ENCODE measurements at places on chromosomes 16 and 17.

DNA sequence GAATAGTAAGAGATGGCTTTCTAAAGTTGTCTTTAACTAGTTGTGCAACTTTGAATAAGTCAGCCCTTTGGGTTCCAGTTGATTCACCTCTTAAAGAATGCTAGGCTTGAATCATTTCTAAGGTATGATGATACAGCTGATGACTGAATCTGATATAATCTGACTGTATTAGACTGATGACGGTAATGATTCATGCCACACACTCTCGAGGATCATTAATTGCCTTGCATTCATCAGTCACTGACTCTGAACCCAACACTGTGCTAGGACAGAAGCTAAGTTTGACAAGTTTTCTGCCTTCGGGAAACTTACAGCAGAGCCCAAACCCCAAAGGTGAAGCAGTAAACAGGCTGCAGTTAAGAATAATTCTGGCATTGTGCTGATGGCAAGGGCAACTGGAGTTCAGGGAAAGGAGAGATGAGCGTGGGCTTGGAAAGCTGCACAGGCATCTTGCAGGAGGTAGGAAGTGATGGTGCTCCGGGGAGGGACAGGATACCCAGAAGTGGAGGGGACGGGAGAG, 25.8 kb downstream of the ASIC2 start:
- no peak for DNase-seq

DNA sequence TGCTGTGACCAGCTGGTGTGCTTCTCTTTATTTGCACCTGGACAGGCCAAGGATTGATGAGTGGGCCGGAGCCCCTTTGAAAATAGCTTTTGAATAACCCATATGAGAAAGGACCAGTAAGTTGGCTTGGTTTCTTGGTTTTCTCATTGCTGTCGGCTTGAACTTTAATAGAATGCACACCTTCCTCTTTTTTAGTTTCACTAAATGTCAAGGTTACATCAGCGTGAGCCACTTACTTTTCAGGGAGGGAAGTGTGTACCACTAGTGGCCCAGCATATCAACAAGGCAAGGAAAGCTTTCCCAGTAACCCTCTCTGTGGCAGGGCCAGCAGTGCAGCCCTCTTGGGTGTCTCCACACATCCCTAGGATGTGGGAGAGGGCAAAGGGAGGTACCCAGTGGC, 433.3 kb downstream of the CA10 start:
- no peak for DNase-seq

- no peak for DNase-seq
Observed at GRCh38 chr16:11493531-11493929, 93.2 kb downstream of the LITAF start.

GRCh38 chr17:74520790-74521480, 10.3 kb downstream of the CD300LB start:
- no peak for DNase-seq

GRCh38 chr17:63434951-63435571, 11.0 kb downstream of the CYB561 start:
- peak; percentile 63 for DNase-seq

GRCh38 chr17:50917418-50917743, 51.2 kb upstream of the TOB1 start:
- DNase-seq, result peak; percentile 35

DNA sequence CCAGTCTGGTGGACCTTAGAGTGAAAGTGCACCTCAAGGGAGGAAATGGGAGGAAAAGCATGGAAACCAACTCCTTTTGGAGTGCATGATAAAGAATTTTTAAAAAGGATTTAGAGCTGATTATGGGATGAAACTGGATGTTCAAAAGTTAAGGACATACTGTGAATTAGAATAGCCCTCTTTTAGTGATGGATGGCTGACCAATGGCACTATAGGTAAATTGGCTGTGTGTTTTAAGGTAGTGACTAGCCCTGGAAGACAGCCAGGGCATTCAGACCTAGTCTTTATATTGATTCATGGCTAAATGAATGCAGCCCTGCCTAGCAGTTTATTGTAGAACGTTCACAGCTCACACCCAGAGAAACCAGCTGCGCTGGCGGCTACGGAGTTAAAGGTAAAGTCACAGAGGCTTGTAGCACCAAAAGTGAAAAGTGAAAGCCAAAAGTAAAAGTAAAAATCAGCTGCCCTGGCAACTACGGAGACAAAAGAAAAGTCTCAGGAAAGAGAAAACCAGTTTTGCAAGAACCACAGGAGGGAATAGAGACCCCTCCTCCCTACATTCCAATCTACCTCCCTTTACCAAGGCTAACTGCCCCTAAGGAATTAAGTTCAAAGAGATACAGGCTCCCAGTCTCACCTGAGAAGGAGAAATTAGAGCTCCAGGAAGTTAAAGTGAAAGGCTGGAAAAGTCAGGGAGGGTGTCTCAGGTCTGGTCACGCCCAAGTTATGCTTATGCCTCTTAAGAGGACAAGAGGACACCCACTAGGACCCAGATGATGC, 21.8 kb downstream of the ACSM1 start:
- no peak for DNase-seq

DNA sequence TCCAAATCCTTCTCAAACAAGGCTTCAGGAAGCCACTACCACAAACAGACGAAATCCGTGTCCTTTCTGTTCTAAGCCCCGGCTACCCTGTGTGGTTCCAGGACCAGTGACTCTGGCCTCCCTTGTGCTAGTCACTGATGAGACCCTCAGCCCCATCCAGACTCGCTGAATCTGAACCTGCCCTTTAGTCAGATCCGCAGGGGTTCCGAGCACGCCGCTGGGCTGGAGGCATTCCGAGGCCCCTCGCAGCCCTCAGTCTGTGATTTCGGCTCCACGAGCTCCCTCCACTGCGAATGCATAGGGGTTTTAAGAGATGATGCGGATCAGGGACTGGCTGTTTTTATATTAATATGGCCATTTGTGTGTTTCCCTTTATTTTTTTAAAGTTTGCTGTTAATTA, 292.7 kb downstream of the IRF8 start:
- DNase-seq, result no peak

GRCh38 chr16:7408700-7409365, 76.2 kb downstream of the RBFOX1 start:
- no peak for DNase-seq

DNA sequence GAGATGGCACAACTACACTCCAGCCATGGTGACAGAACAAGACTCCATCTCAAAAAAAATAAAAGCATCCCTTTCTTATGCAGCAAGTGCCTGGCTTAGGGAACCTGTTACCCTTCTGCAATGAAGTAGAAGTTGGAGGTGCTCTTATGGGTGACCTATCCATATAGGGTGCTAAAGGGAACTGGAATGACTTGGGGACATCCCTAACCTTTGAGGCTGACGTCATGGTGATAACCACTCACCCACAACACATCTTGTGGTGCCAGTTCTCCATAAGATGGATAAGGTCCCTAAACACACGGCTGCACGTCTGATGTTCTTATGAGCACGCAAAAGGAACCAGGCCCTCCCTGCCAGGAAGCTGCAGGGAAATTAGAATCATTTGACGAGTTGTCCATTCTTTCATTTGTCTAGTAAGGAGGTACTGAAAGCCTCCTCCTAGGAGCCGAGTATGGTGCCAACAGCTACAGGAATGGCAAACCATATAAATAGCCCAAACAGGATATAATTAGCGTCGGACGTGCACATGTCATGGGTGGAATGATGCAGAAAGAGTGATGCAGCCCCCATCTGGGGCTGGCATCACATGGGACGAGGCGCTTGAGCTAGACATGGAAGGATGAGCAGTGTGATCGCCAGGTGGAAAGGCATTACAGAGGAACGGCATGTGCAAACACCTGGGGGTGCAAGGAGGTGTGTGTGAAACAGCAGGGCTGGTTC, 52.5 kb downstream of the ARHGAP27 start:
- DNase-seq, result no peak

DNA sequence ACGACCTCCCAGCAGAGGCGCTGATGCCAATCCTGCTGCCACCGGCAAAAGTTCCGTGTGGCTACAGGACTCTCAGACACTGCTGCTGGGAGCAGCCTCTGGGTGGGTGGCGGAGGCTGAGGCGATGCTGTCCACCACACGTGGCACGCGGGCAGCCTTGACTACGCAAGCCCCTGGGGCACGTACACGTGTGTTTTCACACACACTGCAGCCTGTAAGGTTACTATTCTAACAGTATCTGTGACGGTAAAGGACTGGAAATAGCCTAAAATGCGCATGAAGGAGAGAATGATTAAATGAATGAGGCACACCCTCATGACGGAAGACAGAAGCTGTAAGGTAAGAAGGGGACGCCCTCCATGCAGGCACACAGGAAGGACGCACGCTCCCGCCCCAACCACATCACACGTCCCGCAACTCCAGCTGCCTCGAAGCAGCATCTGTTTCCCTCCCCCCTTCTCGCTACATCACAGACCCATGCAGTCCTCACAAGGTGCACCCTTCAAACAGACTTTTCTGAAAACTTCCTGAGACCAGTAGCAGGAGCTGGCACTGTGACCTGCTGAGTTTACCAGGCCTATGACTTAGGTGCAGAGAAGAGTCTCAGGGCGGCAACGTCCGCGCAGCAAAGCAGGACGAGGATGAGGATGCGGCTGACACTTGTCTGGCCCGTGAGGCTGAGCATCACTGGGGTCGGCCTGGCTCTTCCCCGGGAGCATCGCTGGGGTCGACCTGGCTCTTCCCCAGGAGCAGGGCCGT, 28.7 kb upstream of the FASN start:
- no peak for DNase-seq

All from hippocampal formation (tissue), 2 donors.